ENCODE measurements at places on chromosomes 11 and 22.

DNA sequence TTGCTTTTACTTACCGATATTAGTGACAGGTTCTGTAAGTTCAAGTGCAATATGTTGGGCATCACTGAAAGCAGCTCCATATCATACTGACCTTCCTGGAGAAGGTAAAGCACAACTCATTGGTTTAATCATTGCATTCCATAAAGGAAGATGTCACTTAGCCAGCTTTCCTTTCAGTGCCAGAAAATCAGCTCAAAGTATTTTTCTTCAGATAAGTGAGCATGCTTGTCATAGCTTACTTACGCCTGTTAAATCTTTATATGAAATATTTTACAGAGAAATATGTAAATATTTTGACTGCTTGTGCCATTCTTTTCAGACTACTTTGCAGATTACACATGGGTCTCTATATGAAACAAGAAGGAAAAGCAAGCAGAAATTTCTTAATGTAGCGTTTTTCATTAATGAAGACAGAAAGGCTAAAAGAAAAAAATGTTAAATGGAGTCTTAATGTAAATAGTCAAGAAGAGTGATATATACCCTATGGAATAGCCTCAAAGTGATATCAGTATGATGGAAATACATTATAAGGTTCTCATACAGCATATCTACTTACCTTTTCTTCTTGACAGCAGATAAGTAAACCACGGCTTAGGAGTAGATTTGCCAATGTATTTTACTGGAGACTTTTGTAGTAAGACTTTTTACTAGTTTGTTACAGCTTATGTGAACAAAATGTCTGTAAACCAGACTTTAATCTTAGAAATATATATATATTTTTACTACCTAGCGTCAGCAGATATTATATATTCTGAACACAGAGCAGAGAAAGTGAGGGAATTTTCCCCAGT is 649.7 kb downstream of the METTL15 start:
- DNase-seq, result peak; percentile 7

- DNase-seq, result no peak
Measured at GRCh38 chr11:57658023-57658361, 430 bp downstream of the CLP1 start.

GRCh38 chr11:130246738-130247137 is 68.0 kb downstream of the ZBTB44 start:
- no peak for DNase-seq

GRCh38 chr11:1041936-1042608 is 5.6 kb upstream of the MUC6 start:
- DNase-seq, result no peak

DNA sequence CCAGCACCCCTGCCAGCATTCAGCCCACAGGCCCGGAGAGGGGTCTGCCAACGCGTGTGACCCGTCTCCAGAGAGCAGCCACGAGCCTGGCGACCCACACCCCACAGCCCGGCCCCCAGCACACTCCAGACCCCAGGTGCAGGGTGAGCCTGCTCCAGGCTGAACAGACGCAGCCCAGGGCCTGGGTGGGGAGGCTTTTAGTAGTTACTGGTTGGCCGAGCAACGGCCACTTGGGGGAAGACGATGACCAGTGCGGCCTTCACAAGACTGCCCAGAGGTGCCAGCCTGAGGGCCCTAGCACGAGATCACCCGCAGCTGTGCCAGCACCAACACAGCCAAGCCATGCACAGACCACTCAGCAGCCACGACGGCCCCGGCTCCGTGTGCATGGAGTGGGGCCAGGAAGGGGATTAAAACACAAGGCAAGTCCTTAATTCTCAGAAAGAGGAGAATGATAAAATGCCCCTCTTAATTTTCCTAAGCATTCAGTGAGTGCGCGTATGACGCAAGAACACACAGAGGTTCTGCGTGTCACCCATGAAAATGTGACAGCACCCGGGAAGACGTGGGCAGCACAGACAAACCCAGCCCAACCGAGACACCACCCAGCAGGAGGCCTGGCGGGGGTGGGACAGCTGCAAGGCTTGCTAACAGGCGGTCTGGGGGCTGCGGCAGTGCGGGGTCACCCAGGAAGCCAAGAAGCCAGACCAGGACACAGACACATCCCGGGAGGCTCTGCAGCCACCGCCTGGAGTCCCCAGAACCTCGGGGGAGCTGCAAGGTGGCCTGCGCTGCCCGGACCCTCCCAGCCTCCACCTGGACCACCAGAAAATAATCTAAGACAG is 47.6 kb downstream of the BRD1 start:
- DNase-seq, result no peak

DNA sequence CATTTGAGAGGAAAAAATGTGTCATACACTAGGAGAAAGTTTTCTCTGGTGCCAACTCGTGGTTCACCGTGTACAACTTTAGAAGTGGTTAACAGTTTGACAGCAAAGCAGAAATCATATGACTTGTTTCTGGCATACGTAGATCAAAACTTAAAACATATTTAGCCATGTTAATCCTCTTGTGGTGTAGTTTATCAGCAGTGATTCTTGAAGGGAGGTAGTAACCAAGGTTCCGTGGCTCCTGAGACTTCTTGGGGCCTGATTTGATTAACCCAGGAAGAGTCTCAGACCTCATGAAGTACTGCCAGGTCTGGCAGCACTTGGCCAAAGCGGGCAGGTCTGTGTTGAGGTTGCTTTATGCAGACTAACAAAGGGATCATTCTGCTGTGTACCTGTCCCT is 40.5 kb downstream of the SREBF2 start:
- DNase-seq, result no peak

DNA sequence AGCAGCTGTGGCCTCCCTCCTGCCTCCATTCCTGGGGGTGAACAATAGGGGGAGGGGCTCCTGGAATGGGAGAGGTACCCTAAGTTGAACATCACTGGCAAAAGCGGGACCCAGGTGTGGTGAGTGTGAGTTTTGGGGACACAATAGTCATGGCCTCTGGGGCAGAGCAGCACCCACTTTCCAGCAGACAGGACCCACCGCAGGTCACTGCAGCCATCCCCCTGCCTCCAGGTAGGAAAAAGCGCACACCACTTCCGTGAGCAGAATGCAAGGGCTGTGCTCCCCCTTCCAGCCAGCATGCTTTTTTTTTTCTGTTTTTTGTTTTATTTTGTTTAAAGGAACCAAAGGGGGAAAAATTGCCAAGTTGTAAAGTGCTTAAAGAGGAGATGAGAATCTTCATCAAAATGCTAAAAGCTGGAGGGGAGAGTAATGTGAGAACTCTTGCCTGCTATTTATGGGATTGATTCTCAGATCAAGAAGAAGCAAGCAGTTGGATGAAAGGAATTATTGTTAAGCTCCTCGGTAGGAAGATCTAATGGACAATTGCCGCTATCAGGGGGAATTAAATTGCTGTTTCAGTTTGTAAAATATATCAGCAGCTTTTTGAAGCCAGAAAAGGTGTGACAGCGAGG is 152.9 kb downstream of the FEZ1 start:
- no peak for DNase-seq
